ENCODE measurements at places on chromosomes 1 and 21.

DNA sequence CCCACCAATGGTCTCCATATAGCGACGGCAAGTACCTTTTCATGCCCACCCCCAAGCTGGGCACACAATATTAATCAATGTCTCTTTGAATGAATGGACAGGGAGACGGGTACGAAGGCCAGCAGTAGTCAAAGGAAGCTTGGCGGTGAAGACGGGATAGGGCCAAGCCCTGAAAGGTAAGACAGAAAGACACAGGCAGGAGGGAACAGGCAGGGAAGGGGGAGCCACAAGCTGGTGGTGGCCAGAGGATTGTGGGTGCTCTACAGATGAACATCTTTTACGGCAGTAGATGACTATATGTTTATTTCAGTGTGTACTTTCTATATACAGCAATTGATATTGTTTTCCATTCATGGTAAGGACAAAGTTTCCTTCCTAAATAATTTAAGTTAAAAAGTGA is 16.3 kb downstream of the CAPZB start:
- no peak for DNase-seq

DNA sequence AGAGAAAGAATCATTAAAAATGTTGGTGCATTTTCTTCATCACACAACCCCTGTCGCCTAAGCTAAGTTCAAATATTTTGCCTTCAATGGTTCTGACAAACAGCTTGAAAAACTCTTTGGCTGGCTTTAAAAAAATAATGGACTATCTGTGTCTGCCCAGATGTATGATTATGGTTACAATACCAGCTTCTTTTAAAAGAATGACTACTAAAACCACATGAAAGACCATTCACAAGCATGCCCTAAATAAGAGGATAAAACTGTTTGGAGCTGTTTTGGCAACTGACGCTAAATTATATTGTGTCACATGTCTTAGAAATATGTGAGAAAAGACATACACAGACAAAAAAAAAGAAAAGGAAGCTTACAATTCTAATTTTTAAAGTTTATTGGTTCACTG is 23.7 kb upstream of the PLPPR4 start:
- no peak for DNase-seq

- no peak for DNase-seq
Observed at GRCh38 chr1:219075121-219075879, 98.4 kb upstream of the LYPLAL1 start.

DNA sequence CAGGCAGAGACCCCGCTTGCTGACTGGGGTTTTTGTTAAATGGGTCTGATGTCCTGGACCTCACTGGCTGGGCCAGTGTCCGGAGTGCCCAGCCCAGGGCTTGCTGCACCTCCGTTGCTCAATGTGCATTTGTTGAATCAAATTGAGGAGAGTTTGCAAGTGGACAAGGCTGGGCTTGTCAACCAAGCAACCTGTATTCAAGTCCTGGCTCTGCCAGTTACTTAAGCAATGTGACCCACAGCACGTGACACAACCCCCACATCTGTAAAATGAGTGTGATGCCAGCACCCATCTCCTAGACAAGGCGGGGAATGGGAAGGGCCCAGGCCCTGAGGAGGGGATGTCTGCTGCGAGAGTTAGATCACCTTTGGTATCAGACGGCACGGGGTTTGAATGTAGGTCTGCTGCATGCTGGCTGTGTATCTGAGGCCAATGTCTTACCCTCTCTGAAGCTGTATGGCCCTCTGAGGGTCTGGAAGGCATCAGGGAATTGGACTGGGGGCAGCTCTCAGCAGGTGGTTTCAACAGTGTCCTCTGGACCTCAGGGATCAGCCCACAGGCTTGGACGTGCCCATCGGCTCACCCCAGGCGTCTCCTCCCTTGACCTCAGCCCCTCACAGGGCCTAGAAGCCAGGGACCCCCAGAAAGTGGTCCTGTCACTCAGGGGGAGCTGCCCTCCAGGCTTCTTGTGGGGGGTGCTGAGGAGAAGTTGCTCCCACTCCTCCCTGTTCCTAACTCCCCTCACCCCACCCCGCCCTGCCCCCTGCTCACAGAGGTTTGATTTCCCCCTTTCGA is 51.0 kb upstream of the RUNX3 start:
- no peak for DNase-seq

DNA sequence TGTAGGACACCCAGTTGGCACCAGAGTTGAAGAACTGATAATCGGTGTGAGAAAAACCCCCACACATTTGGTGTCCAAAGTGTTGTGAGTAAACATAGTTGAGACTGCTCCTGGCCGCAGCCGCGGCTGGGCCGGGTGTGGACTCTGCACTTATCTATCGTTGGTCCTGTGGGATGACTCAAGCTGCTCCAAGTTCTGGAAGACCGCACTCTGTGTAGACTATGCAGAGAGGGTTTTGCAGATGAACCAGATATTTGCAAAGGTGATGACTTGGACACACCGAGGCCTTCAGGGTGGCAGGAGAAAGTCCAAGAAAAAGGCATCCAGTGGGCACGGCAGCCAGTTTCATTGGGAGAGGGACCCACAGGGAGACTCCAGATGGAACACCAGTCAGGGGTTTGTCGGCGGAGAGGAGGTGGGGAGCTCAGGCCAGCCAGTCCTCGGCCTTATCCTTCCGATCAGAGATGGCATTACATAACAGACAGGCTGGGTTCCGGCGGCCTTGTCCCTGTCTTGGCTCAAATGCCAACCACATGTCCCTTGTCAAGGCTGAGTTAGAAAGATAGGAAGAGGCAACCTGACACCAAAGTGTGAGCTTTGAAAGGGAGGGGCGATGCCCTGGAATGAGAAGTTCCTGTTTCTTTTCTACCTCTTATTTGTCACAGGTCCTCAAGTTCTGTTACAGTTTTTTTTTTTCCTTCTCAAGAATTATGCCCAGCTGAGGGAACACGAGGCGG is 21.1 kb downstream of the C2CD2 start:
- DNase-seq, result no peak

DNA sequence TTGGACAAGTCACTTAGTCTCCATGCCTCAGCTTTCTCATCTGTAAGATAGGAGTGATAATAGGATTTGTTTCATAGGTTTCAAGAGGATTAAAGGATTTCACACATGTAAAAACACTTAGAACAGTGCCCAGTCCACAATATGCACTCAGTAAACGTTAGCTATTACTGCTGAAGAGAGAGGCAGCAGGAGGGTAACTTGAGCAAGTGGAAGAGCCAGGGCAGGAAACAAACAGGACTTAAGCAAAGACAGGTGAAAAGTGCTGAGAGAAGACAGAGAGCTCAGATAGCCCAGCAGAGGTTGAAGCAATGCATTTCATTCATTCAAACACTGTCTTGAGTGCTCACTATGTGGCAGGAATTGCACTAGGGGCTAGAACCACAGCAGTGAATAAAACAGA is 21.1 kb upstream of the H3-3A start:
- DNase-seq, result no peak

GRCh38 chr1:163076981-163077761 is 8.0 kb downstream of the RGS4 start:
- DNase-seq, result no peak

GRCh38 chr21:43712268-43712942 is 6.5 kb upstream of the PDXK start:
- no peak for DNase-seq

DNA sequence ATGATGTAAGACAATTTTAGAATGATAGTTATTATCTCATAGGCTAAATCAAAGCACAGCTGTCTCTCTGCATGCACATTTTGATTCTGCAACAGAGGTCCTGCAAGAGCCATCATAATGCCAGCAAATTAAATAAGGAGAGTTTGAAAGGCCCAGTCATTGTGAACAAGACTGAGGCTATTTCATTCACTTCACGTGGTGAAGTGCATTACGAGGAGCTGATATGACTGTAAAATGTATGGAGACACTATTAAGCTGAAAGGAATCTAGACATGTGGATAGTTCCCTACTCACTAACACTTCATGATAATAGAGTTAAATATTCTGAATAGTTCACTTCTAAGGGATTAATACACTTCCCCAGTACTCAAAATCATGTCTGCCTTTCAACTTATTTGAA is 299.0 kb downstream of the SMYD3 start:
- DNase-seq, result no peak

DNA sequence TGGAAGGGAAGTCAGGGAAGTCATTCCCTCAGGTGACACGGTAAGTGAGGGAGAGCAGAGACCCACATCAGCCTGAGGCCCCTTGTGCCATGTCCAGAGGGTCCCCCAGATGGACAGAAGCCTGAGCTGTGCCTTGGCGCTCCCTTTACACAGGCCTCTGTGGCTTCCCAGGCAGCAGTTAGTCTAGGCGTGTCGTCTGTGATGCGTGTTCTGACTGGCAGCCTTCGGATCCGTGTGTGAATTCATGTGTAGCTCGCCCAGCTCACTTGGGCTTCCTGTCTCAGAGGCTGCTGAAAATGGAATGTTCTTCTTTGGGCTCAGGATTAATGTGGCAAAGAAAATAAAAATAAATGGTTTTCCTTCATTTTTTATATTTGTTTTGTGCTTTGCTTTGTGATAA is 28.3 kb downstream of the PRMT2 start:
- no peak for DNase-seq

- no peak for DNase-seq
Observed at GRCh38 chr1:22886211-22886610, 86.5 kb downstream of the LACTBL1 start.

DNA sequence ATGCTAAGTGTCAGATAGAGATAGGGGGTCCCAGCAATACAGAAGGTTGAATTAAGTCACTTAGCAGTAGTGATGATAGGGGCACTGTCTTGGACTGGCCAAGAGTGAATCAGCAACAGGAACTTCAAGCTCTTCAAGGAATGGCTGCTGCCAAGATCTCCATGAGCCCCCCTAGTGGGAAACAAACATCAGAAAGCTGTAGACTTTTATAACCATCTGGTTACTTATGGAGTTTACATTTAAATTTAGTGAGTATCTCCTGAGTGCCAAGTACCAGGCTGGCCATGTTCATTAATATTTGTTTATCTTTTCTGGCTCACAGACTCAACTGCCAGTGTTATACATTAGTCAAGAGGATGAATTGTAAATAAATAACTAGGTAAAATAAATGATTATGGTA is 327.3 kb downstream of the TTLL7 start:
- DNase-seq, result no peak

DNA sequence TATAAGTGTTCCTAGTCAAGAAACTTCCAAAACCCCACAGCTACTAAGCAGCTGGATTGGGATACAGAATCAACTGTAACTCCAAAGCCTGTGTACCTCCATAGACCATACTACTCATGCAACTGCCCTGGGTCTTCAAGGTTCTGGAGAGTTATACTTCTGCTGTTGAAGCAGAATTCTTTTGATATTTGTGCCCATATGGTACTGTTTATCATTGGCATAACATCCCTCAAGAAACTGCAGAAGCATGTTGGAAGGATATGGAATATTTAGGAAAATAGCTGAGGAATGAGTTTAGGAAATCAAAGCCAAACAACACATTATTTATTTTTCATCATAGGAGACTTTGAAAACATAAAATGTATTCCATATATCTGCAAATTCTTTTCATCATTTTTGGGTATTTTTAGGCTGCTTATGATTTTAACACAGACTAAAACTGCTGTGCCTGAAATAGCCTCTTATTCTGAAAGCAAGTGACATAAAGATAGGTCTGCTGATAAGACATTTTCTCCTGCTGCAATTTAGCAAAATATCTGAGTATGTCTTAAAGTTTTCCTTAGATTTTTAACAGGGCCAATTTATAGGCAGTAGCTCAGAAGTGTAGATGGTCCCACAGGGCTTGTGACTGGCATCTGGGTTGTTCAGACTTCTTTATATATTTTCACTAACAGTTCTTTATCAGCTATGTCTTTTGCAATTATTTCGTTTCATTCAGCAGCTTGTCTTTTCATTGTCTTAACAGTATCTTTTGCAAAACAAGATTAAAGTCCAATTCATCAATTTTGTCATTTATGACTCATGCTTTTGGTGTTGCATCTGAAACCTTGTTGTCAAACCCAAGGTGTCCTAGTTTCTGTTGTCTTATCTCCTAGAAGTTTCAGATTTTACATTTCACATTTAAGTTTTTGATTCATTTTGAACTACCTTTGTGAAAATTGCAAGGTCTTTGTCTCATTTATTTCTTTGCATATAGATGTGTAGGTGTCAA is 41.1 kb upstream of the ZNF124 start:
- DNase-seq, result no peak

Data from pulmonary artery endothelial cell (primary cell).